Testis (tissue), 5 donors: ENCODE measurements at places on chromosomes 16 and 17.

- no peak for DNase-seq
Measured at GRCh38 chr16:87135246-87136030, 181.8 kb downstream of the C16orf95 start.

DNA sequence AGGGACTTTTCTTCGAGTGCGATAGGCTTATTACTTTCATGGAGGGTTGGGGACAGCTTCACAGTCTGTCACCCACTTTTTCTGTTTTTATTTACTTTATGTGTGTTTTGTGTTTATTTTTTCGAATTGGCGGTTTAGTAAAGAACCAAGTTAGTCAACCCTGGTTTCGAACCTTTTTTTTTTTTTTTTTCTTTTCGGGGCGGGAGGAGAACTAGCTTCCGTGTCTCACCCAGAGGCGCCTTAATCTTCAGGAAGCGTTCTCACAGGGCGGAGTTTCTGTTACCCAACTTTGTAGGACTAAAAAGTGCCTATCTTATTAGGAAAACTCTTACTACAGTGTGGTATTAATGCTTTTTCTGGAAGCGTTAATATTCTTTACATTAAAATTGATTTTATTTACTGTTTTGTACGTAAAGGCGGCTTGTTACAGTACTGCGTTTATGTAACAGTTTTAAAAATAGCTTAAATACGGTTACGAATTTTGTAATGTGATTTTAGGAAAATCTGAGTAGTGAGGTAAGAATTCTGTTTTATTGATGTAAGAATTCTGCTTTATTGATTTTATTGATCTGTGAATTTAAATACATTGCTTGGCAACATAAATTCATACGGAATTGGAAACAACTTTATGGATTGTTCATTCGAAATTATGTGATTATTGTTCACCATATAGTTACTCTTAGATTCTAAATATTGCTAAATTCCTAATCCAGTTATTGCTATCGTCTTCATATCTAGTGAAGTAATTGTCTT, 885 bp downstream of the ZNF207 start:
- peak; percentile 47 for DNase-seq

GRCh38 chr16:8403978-8404749, 186.1 kb downstream of the TMEM114 start:
- DNase-seq, result no peak

GRCh38 chr17:43766413-43767052, 7.9 kb upstream of the SOST start:
- peak; percentile 83 for DNase-seq

GRCh38 chr17:80885947-80886582, 105.6 kb upstream of the CHMP6 start:
- no peak for DNase-seq

DNA sequence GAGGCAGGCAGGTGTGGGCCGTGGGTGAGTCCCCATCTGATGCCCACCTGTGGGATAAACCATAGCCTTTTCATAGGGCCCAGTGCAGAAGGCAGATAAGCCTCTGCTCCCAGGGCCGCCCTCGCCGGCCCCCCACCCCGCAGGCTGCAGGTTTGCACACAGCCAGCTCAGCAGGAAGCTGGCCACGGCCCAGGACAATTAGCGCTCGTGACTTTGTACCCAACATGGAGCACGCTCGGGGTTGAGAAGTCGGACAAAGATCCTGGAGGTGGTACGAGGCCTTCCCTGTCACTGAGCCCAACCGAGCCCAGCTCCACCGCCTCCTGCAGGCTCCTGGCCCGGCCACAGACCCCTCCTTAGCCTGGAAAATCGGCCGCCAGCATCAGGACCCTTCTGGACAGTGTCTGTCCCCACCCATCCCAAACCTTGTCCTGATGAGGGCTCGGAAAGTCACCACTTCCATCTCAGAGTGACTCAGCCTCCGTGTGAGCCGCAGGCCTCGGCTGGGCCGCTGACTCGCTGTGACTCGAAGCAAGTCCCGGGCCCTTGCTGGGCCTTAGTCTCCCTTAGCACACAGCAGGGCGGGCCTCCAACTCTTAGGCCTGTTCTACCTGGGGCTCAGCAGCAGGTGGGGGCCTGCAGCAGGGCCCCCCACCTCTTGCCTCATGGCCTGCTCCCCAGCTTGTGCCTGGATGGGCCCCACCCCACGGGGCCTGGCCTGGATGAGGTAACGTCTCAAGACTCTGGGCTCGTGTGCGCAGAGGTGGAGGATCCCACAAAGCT, 22.7 kb downstream of the FAM83G start:
- no peak for DNase-seq

- DNase-seq, result peak; percentile 68
Measured at GRCh38 chr17:1438593-1439083, 17.4 kb downstream of the CRK start.

GRCh38 chr16:17203424-17203823, 267.3 kb downstream of the XYLT1 start:
- DNase-seq, result no peak

GRCh38 chr16:79613009-79613408, 12.5 kb upstream of the MAF start:
- DNase-seq, result no peak

GRCh38 chr17:4161192-4161966, 18.4 kb downstream of the CYB5D2 start:
- no peak for DNase-seq

DNA sequence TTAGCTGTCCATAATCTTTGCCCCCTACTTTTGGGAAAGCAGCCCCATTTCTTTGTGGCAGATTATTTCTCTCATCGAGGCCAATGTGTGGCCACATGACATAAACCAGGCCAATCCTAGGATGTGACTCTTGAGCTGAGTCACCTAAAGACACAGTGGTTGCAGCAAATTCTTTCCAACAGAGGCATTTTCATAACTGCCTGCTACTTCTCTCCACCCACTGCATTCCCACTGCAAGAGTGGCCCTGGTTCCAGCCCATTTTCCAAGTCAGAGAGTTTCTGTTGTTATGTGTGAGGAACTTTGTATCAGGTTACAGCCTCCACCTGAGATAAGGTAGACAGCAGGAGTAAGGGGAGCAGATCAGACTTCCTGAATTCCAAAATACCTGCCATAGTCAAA, 195.2 kb downstream of the RGS9 start:
- no peak for DNase-seq

GRCh38 chr16:76899767-76900166, 291.2 kb upstream of the MON1B start:
- no peak for DNase-seq

- no peak for DNase-seq
Measured at GRCh38 chr16:72066747-72067146, 3.7 kb downstream of the HPR start.

GRCh38 chr17:64683796-64684195, 21.7 kb upstream of the SMURF2 start:
- DNase-seq, result no peak

DNA sequence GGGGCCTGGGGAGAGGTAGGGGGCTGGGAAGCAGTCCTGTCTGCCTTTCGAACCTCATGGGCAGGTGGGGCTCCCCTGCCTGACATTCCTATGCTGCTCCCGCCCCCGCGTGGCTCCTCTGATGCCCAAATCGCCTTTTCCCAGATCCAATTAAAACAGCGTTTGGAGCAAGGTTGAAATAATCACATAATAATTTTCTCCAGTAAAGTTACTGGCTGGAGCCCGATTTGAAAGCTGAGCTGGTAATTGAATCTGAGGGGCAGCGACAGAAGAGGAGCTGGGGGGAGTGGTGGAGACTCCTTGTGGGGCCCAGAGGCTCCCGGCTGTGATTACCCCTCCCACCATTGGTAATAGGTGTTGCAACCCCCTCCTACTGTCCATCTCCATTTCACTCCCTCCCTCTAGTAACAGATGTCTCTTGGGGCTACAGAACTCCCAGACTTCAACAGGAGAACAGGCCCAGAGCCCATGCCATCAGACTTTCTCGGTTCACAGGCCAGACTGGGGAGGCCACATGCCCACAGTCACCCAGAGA, 38.9 kb upstream of the C1QL1 start:
- no peak for DNase-seq

DNA sequence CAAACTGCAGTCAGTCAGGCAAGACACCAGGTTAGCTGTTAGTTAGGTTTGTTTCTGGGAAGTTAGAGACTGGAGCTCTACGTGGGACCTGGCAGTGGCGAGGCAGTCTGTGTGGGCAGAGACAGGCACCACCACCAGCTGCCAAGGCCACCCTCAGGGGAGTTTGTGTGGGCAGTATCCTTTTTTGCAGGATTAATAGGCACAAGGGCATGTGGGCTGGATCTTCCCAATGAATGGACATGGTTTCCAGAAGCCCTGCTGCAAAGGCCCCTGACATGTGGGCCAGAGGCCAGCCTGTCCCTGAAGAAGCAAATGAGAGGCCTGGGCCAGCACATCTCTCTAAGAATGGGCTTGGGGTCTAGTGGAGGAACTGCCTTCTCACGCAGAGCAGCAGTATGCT, 19.2 kb upstream of the SREBF1 start:
- peak; percentile 91 for DNase-seq

DNA sequence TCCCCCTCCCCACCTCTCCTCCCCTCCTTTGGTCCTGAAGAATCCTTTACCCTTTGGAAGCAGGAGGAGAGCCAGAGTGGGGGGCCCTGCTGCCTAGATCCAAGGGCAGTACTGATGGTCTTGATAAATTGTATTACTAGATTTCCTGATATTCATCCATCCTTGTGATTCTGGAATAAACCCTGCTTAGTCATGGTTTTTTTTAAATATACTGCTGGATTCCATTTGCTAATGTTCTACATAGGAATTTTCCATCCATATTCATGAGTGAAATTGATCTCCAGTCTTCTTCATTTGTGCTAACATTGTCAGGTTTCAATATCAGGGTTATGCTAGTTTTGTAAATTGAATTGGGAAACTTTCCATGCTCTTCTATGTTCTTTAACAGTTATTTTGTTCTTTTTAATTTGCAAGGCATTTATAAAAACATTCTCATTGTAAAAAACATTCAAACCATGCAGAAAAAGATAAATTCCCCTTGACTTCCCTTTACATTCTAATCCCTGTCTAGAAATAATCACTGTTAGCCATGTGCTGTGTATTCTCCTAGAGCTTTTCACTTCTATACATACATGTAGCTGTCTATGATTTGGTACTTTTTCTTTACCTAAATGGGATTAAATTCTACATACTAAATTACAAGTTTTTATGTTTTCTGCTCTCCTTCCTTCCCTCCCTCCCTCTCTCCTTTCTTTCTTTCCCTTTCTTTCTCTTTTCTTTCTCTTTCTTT, 56.7 kb downstream of the CCDC42 start:
- DNase-seq, result no peak

- DNase-seq, result peak; percentile 72
Measured at GRCh38 chr16:28543072-28543471, 4.3 kb upstream of the NUPR1 start.

DNA sequence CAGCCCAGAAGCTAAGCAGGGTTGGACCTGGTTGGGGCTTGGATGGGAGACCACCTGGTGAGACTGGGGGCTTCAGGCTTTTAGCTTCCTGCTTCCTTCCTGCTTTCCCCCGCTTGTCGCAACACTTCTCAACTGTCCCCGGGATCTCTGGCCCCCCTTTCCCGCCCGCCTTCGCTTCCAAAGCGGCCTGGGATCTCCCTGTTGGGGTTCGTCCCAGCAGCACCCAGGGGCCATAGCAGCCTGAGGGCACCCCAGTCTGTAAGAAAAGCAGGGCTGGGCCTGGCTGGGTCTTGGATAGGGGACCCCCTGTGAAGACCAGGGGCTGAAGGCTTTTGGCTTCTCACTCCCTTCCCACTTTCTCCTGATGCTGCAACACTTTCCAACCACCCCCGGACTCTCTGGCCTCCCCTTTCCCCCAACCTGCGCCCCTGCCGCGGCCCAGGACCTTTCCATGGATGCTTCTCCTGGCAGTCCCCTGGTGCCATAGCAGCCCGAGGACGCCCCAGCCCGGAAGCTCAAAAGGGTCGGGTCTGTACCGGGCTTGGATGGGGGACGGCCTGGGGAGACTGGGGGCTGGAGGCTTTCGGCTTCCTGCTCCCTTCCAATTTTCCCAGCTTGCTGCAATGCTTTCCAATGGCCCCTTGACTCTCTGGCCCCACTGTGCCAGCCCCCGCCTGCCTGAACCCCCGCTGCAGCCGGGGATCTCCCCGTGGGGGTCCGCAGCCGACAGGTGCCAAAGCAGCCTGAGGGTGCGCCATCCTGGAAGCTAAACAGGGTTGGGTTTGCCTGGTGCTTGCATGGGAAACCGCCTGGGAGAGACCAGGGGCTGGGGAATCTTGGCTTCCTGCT, 2276.2 kb downstream of the TP53TG3F start:
- no peak for DNase-seq

GRCh38 chr16:89095491-89095951, 1.9 kb downstream of the ACSF3 start:
- DNase-seq, result no peak

- peak; percentile 38 for DNase-seq
Measured at GRCh38 chr17:49616601-49617131, 41.0 kb downstream of the NXPH3 start.

DNA sequence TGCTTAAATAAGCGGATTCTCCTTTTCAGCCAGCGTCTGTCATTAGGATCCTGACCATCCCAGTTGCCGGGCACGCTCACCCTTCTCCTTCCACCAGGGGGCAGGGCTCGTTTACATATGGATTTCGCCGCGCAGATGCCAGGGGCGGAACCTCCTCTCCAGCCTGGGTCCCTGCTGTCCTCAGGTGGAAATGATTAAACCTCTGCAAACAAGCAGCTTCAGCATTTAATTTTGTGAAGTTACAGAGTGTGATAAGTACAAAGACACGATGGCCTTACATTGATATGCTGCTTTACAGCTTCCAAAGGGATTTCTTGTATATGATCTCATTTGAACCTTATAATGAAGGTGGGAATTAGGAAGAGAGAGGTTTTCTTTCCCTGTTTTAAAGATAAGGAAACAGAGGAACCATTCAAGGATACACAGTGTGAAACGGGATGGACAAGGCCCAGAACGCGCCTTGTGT, 3.9 kb upstream of the KRT28 start:
- peak; percentile 89 for DNase-seq

- no peak for DNase-seq
Measured at GRCh38 chr16:10525214-10525825, 55.1 kb downstream of the EMP2 start.

- peak; percentile 98 for DNase-seq
Measured at GRCh38 chr16:29811170-29811895, 660 bp upstream of the PRRT2 start.

DNA sequence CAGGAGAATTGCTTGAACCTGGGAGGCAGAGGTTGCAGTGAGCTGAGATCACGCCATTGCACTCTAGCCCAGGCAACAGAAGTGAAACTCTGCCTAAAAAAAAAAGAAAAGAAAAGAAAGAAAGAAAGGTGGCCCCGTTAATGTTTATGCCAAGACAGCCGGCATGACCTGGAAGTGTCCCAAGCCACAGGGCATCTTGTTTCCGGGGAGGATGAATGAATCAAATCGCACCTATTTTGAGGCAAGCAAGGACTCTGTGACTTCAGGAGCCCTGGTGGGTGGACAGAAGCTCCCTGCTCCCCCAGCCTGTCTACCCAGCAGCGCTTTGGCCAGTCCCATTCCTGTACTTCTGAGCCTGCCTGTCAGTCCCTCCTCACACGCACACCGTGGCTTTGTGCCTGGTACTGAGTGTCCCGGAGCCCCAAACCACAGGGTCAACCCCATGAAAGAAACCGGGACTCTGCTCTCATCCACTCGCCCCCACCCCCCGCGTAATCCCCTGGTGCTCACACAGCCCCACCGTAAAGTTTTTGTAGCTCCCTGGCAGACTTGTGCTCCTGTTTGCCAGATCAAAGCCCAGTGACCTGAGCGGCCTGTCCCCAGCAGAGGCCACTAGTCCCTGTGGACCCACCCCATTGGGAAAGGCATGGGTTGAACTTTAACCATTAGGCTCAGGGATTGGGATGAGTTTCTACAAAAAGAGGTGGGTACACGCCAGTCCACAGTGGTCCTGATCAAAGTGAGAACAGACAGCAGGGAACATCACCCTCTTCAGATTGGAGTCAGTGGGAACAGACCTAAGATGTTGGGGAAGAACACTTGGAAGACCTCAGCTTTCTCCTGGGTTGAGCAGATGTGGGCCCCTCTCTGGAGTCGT, 19.3 kb downstream of the CD2BP2 start:
- DNase-seq, result peak; percentile 67

GRCh38 chr16:71357681-71358080, 842 bp upstream of the CALB2 start:
- DNase-seq, result peak; percentile 19
